ENCODE measurements at places on chromosomes 13 and 19. TPM values are rescaled to one million over a fixed set of nuclear protein-coding genes. Genes with fewer than 3 reads are reported as not detected.

DNA sequence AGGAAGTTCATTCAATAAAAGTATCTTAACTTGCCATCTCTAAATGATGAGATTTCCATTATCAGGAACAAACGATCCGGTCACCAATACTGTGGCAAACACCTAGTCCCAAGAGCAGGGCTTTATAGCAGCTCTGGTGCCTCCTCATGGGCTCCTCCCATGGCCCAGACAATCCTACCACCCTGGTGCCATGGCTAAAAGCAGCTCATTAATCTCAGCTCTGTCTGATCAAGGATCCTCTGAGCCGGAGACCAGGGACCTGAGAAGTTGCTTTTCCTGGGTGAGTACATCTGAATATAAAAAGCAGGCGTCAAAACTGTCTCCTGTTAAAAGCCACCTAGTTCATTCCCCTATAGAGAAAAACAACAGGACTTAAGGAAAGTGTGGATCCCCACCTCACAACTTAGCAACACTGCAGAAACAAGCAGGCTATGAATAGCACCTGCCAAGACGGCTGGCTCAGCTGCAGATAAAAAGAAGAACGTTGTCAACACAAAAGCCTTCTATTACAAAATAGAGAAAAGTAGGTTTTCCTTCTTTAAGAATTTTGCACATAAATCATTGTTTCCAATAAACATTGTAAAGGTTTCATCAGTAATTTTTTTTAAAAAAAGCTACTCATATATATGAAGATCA lies 30.3 kb downstream of the TSHZ3 start:
- no peak for DNase-seq

GRCh38 chr19:16204005-16204294 lies 6.2 kb downstream of the AP1M1 start:
- no peak for DNase-seq

DNA sequence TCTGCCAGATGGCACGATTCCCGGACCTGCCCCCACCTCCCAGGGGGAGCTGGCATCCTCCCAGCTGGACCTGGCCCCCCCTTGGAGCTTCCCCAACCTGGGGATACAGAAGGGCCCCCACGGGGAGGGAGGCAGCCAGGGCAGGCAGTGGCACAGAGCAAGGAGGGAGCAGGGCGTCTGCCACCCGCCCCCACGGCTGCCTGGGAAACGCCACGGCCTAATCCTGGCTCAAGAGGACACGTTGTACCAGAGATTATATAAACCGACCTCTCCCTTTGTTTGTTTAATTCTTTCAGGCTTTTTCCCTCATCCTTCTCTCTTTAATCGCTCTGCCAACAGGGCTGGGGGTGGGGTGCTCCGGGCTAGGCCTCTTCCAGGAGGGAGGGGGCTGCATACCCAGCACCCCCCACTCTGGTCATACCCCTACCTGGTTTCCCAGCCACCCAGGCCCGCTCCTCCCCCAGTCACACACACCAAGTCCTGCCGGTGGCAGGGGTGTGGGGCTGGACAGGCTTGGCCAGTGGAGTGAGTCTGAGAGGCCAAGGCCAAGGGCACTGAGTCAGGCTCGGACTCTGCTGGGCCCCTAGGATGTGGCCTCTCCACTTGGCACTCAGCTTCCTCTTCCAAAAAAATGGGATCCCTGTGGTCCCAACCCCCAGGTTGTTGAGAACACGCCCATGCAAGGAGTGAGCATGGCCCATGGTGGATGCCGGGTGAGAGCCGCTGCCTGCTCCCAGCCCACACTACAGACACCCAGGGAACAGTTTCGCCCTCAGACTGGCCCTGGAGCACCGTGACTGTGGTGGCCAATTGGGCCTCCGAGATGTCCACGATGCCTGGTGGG lies 29.5 kb upstream of the NFIC start:
- DNase-seq: no peak

- no peak for DNase-seq
These were observed 16.7 kb downstream of the SYDE1 start for GRCh38 chr19:15123900-15124299.

DNA sequence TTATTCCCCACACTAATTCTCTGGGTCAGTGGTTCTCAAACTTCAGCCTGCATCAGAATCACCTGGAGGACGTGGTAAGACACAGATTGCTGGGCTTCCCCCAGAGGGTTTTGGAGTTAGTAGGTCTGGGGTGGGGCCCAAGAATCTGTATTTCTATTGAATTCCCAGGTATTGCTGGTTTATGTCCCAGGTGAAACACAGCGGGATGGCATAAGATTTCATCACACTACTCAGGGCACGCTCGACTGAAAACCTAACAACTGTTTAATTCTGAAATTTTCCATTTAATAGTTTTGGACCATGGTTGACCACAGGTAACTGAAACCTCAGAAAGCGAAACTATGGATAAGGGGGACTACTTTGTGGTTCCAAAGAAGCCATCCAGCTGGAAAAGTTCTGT lies 6.5 kb downstream of the MLNR start:
- DNase-seq: no peak

GRCh38 chr13:37529751-37530385 lies 68.7 kb downstream of the POSTN start:
- no peak for DNase-seq

DNA sequence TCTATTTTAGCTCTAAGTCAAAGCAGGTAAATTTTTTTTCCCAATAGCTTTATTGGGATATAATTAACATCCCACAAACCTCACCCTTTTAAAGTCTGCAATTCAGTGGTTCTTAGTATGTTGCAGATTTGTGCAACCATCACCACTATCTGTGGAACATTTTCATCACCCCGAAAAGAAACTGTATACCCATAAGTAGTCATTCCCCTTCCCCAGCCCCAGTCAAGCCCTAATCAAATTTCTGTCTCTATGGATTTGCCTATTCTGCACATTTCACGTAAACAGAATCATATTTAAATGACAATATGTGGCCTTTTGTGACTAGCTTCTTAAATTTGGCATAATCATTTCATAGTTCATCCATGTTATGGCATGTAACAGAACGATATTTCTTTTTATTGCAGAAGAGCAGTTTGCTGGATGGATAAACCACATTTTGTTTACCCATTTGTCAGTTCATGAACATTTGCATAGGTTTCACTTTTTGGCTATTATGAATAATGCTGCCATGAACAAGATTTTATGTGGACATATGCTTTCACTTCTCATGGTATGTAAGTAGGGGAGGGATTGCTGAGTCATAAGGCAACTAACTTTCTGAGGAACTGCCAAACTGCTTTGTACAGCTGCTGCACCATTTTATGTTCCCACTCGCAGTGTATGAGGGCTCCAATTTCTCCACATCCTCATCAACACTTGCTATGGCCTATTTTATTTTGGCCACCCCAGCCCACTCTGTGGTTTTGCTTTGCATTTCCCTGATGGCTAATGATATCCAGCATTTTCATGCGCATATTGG lies 10.9 kb downstream of the SLC46A3 start:
- no peak for DNase-seq

GRCh38 chr19:7418596-7418995 lies 69.9 kb downstream of the ARHGEF18 start:
- no peak for DNase-seq

GRCh38 chr13:43368003-43368402 lies 344.6 kb downstream of the DNAJC15 start:
- no peak for DNase-seq

DNA sequence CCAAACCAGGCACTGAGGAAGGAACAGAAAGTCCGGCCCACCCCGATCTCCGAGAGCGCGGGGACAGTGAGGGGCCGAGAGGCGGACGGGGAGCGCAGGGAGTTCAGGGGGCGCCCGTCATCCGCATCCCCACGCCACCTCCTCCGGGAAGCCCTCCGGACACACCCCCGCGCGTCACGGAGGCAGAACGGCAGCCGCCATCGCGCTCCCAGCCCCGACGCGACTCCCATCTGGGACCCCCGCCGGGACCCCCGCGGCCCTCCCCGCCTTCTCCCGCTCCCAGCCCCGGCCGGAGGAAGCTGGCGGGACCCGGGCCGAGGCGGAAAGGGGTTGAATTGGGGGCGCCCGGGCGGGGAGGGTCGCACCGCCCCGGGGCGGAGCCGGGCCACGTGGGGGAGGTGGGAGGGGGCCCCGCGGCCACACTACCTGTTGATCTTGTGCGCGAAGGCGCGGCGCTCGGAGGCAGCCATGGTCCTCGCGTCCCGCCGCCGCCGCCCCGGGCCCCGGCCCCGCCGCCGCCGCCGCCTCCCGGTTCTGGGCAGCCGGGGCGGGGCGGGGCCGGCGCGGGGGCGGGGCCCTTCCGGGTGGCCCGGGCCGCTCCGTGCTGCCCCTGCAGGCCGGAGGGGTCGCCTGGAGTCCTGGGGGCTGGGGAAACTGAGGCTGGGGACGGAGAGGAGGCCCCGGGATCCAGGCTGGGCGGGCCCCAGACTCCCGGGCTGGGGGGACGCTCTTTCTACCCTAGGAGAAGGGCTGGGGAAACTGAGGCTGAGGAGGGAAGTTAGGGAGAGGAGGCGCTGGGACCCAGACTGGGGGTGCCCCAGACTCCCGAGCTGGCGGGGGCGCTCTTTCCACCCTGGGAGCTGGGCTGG lies at the start of gene DOCK6:
Gene DOCK6, minus strand, starts transcription at position 554 of the 869 bp plus-strand sequence. Its CDS starts 84 bp downstream, at position 470.
- peak; percentile 19 for DNase-seq

- DNase-seq: no peak
These were observed 640.7 kb downstream of the LIG4 start for GRCh38 chr13:107574517-107575210.

DNA sequence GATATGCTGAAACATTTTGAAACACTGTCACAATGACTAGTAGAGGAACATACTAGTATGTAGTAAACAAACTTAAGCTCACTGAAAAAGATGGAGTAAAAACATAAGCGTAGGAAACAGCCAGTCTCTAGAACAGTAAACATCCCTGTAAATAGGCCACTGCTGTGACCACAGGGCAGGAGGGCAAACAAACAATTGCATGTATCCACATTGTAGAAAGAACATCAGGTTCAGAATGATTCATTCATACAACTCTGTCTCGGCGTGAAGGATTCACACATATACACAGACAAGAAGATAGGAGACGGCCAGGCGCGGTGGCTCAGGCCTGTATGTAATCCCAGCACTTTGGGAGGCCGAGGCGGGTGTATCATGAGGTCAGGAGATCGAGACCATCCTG lies 390.1 kb downstream of the IRS2 start:
- no peak for DNase-seq

DNA sequence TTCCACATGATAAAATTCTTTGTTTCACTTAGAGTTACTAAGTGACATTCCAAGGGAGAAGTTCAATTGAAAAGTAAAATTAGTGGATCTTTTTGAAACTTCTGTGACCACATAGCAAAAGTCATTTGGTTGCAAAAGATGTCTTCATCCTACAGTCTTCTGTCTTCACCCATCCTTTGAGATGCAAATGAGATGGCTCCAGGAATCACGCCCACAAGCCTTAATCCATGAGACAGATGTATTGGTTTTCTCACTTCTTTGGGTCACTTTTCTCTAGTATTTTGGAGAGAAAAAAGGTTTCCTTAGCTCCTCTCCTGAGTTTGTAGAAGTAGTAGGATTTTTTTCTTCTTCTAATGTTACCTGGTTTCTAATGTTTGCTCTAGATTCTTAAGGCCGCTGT lies 259.5 kb upstream of the SLC10A2 start:
- DNase-seq: no peak

GRCh38 chr19:33293255-33294057 lies 8.9 kb downstream of the CEBPA start:
- DNase-seq: no peak

GRCh38 chr19:55077106-55077505 lies 1.4 kb downstream of the EPS8L1 start:
- DNase-seq: no peak

DNA sequence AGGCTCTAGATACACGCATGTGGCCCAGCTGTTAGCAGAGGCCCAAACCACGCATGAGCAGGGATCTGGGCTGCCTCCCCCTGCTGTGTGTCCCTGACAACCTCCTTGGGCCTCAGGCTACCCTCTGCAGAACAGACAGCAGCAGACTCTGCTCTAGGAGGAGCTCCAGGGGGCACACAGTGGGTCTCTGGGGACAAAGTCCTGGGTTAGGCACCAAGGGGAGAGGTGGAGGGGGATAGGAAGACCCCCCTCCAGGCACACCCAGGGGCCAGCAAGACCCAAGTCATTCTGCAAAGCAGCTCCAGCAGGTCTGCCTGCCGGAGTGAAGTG lies 8.0 kb downstream of the TINCR start:
- DNase-seq: no peak

- no peak for DNase-seq
These were observed 311.9 kb downstream of the COG6 start for GRCh38 chr13:39967199-39967959.

DNA sequence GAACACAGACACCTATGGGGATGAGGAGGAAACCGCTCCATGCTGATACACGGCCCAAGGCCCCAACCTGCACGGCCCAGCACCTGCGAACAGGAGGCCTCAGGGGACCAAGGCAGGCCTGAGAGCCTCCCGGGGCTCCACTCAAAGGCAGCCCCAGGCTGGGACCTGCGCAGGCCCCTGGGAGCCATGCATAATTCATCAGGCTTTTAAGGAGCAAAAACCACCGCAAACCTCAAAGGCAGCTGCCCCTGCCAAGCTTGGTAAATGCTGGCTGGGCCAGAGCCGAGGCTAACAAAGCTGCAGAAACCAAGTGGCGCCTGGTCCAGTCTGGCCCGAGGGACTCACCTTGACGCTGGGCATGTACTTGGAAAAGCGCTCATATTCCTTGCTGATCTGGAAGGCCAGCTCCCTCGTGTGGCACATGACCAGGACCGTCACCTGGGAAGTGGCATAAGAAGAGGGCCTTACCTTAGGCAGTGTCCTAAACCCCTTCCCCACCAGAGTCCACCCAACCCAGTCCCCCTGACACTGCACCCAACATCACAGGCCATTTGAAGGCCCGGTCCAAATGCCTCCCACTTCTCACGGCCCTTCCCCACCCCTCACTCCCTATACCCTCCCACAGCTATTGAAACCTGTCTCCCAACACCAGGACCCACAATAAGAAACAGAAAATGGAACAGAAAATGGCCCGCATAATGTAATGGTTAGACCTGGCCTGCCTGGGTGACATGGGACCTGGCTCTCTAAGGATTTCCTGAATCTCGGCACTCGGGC lies 7.8 kb downstream of the DDX39A start:
- DNase-seq: no peak

- DNase-seq: no peak
These were observed 3.1 kb downstream of the AMH start for GRCh38 chr19:2252055-2252796.

GRCh38 chr19:37778613-37779126 lies 716 bp downstream of the ZNF573 start:
- DNase-seq: no peak

GRCh38 chr19:28864024-28864503 lies 348.9 kb downstream of the UQCRFS1 start:
- no peak for DNase-seq

GRCh38 chr19:7250951-7251350 lies 43.3 kb downstream of the INSR start:
- no peak for DNase-seq

NLRP9 gene
- not detected for total RNA-seq

TMEM145 gene
- not detected for total RNA-seq

FEM1A gene
- 9.9 TPM for total RNA-seq

TMEM150B gene
- 0.75 TPM for total RNA-seq

NECTIN2 gene
- total RNA-seq: 2.5 TPM

MCF2L gene
- 9.7 TPM for total RNA-seq

Data from T-helper 17 cell (primary cell).